Activated CD8-positive, alpha-beta memory T cell treated with anti-CD3 and anti-CD28 coated beads, Interleukin-2, amount 10 ng/mL, durations not matched to agents 7 days and 5 days (primary cell): ENCODE measurements at places on chromosomes 3 and 15. TPM values are rescaled to one million over a fixed set of nuclear protein-coding genes. Genes with fewer than 3 reads are reported as not detected.

DNA sequence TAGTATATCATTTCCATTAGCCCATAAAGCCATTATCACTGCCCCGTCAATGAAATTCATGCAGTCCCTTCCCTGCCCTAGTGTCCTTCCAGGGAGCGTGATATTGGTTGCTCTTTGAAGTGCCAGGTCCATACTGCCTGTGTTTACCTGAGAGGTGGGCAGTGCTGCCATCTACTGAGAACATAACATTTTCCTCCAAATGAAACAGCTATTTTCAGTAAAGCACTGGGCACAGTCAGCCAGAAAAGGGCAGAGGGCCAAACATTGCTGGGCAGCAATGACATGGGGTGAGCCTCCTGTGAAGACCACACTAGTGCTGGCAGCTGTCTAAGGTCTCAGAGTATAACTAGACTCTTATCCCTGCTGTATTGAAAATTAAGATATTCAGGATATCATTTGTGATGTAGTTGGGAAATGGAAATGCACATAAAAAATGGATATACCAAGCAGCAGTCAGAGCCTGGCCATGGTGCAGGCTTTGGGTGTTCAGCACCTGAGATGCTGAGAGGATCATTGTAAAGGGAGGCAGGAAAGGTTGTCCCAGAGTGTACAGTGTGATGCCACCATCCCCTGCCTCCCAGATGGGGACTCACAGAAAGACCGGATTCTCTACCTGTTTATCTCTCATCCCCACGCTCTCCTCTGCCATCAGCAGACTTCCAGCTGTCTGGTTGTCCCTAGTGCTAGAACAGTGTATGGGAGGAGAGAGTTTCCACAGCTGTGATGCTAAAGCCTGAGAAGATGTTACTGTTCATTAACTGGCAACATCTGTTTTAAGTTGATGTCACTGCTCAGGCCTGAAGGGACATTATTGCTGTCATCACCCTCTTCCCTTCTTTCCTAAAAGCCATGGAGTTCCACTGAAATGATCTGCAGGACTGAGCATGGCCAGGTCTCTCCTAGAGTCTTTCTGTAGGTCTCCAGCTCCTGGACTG lies 108.8 kb downstream of the ARNT2 start:
- no peak for DNase-seq
- H3K4me1 ChIP-seq: no peaks in the 10 kb centered on the region
- no peaks in the 10 kb centered on the region for H3K36me3 ChIP-seq
- H3K27ac ChIP-seq: no peak overlapping the region

Gene PLXND1
- total RNA-seq: 3.0 TPM

DNA sequence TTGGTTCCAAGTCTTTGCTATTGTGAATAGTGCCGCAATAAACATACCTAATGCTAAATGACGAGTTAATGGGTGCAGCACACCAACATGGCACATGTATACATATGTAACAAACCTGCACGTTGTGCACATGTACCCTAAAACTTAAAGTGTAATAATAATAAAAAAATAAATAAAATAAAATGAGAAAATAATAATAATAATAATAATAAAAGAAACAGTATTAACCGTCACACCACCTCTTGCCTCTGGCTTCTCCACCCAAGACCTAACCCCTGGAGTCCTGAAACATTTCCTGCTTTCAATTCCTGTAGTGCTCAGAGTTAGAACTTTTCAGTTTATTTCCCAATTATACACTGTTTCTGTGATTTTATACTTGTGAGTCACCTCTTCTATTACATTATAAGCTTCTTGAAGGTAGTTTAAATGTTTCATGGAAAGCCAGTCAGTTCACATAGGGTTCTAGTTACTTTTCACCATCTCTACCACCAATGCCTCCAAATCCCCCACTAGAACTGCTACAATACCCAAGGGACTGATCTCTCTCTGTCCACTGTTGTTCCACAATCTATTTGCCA lies 18.4 kb upstream of the GHSR start:
- DNase-seq: no peak
- no peak overlapping the region for H3K4me3 ChIP-seq
- H3K27ac ChIP-seq: no peak overlapping the region
- H3K27me3 ChIP-seq: peaks cover 29% of the 10 kb centered on the region

DNA sequence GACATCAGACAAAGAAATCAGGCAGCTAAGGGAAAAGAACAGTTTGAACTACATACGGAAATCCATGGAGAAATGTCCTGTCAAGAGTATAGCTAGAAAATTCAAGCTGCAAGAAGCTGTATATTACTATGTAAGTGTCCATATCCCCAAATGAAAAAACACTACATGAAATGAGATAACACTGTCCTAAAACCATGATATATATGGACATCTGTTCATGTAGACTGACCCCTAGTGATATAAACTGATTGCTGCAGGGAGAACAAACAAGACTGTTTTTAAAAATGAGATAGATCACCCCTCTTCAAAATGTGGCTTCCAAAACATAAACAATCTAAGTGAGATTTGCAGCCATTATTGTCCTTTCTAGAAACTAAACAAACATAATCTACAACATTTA lies 985.6 kb downstream of the EPHA3 start:
- H3K4me1 ChIP-seq: no peaks in the 10 kb centered on the region
- H3K36me3 ChIP-seq: no peaks in the 10 kb centered on the region
- no peaks in the 10 kb centered on the region for H3K27me3 ChIP-seq
- H3K4me3 ChIP-seq: no peak overlapping the region
- H3K27ac ChIP-seq: no peak overlapping the region

DNA sequence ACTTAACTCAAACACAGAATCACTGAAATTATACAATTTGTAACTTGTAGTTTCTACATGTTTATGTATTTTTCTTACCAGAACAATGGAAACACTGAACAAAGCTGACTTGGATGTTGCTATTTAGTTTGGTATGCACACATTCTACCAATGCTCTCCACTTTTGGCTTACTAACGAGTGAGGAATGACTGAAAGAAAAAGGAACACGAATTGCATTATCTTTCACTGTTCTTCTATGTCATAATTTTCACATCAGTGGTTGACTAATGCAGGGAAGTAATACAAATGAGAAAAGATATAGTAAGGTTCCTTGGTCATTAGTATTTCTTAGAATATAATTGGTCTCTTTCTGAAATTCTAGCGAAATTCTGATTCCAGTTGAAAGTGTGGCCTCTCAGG lies 9.8 kb upstream of the CNTN3 start:
- no peaks in the 10 kb centered on the region for H3K27me3 ChIP-seq
- H3K4me1 ChIP-seq: no peaks in the 10 kb centered on the region
- no peaks in the 10 kb centered on the region for H3K36me3 ChIP-seq

Gene ATP10A
- total RNA-seq: 36.7 TPM

GRCh38 chr3:15602146-15602536 lies 596 bp downstream of the BTD start:
- H3K36me3 ChIP-seq: peaks cover 36% of the 10 kb centered on the region
- no peaks in the 10 kb centered on the region for H3K27me3 ChIP-seq
- H3K4me1 ChIP-seq: peaks cover 29% of the 10 kb centered on the region

DNA sequence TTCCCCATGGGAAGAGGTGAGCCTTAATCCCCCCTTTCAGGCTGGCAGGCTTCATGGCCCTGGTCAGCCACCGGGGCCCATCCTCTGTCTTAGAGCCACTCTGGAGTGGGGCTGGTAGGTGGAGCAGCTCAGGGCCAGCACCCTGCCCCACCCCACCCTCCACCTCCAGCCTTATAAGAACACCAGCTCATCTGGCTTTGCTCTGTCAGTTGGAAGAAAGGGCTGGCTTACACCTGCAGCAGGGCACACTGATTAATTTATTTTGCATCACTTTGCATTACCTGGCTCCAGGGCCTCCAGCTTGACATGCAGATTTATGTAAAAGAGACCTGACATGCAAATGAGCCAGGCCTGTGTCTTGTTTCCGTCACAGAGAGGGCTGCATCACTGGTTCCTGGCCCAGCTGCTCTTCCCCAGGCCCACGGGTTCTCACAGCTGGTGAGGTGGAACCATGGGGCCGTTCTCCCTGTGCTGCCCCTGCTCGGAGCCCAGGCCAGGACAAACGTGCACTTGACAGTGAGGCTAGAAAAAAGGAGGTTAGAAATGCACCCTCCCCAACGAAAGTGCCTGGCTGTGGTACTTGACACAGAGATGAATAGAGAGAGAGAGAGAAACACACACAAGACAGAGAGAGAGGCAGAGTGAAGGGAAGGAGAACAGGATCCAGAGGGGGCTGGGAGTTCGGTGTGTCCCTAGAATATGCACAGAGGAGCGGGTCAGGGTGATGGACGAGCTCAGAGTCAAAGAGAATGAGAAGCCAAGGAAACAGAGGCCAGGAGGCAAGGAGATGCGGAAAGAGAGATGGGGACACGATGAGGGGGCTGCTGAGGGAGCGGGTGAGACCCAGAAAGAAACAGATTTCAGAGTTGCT lies 44.5 kb upstream of the MAGEF1 start:
- H3K4me3 ChIP-seq: no peak overlapping the region
- peaks cover 3% of the 10 kb centered on the region for H3K4me1 ChIP-seq
- no peak overlapping the region for H3K27ac ChIP-seq
- peaks cover 4% of the 10 kb centered on the region for H3K27me3 ChIP-seq

DNA sequence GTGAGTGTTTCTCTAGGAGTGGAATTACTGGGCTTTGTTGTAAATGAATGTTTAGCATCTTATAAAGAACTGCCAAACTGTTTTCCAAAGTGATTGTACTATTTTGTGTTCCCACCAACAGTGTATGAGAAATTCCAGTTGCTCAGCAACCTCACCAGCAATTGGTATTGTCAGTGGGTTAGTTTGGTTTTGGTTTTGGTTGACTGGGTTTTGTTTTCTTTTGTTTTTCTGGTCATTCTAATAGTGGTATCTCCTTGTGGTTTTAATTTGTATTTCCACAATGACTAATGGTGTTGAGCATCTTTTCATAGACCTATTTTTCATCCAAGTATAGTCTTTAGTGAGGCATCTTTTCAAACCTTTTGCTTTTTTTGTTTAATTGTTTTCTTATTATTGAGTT lies 27.1 kb downstream of the FILIP1L start:
- peaks cover 59% of the 10 kb centered on the region for H3K4me1 ChIP-seq
- peak overlapping the region; percentile 83 for H3K27ac ChIP-seq
- peaks cover 10% of the 10 kb centered on the region for H3K27me3 ChIP-seq

DNA sequence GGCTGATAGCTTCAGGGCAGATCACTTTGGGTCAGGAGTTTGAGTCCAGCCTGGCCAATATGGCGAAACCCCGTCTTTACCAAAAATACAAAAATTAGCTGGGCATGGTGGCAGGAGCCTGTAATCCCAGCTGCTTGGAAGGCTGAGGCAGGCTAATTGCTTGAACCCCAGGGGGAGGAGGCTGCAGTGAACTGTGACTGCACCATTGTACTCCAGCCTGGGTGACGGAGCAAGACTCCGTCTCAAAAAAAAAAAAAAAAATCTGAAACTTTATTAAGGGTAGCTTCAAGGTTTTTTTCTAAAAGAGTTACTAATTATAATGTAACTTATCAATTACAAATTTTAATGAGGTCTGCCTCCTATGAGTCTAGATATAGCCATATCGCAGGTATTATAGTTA lies 5.1 kb downstream of the NECTIN3 start:
- no peak overlapping the region for H3K27ac ChIP-seq
- H3K36me3 ChIP-seq: no peaks in the 10 kb centered on the region
- H3K4me1 ChIP-seq: peaks cover 34% of the 10 kb centered on the region
- no peak overlapping the region for H3K4me3 ChIP-seq
- peaks cover 3% of the 10 kb centered on the region for H3K27me3 ChIP-seq
- DNase-seq: no peak

GRCh38 chr15:85727068-85727467 lies 67.7 kb downstream of the KLHL25 start:
- peaks cover 31% of the 10 kb centered on the region for H3K4me1 ChIP-seq
- no peak for DNase-seq
- no peak overlapping the region for H3K27ac ChIP-seq
- H3K27me3 ChIP-seq: no peaks in the 10 kb centered on the region

- H3K27ac ChIP-seq: no peak overlapping the region
- no peaks in the 10 kb centered on the region for H3K4me1 ChIP-seq
- H3K36me3 ChIP-seq: no peaks in the 10 kb centered on the region
- H3K4me3 ChIP-seq: no peak overlapping the region
- peaks cover 19% of the 10 kb centered on the region for H3K27me3 ChIP-seq
These were observed 116.6 kb upstream of the TLE3 start for GRCh38 chr15:70214276-70214675.

Gene KLHL40
- total RNA-seq: not detected

GRCh38 chr3:122862381-122862780 lies 67.5 kb downstream of the SLC49A4 start:
- no peak for DNase-seq
- no peak overlapping the region for H3K4me3 ChIP-seq
- no peaks in the 10 kb centered on the region for H3K4me1 ChIP-seq
- no peaks in the 10 kb centered on the region for H3K27me3 ChIP-seq
- no peak overlapping the region for H3K27ac ChIP-seq

Gene MUC13
- total RNA-seq: not detected

GRCh38 chr3:35224565-35225295 lies 414.6 kb upstream of the ARPP21 start:
- H3K4me3 ChIP-seq: no peak overlapping the region
- no peaks in the 10 kb centered on the region for H3K4me1 ChIP-seq
- no peak for DNase-seq
- H3K36me3 ChIP-seq: no peaks in the 10 kb centered on the region
- H3K27me3 ChIP-seq: no peaks in the 10 kb centered on the region

DNA sequence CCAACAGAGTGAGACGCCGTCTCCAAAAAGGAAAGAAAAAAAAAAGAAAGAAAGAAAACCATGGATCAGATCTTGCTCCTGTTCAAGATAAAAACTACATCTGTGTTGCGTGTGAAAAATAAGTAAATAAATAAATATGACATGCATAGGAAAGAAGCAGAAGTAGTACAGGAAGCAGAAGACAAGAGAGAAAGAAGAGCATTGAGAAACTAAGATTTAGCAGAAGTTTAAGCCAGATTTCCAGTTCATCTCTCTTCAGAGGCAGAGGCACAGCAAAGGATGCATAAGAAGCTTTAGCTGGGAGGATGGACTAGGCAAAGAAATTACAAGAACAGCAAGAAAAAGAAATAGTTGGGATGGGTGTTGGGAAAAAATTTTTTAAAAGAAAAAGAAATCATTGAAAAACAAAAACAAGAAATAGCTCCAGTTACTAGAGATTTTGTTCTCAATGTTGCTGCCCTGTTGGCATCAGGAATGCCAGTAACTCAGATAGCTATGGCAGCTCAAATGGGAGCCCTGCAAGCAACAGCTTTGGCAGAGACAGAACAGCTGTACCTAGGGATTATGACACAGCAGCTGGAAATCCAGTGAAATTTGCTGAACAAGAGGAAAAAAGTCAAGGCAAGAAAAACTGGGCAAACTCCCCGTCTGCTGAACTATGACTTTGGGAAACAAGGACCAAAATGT lies 17.3 kb downstream of the AP3S2 start:
- H3K4me3 ChIP-seq: no peak overlapping the region
- no peak overlapping the region for H3K27ac ChIP-seq
- no peaks in the 10 kb centered on the region for H3K27me3 ChIP-seq
- peaks cover 3% of the 10 kb centered on the region for H3K4me1 ChIP-seq
- no peak for DNase-seq

Gene SEMA3B
- total RNA-seq: 0.70 TPM

Gene CTXN2
- total RNA-seq: not detected

GRCh38 chr3:106534206-106534605 lies 665.4 kb upstream of the CBLB start:
- H3K27ac ChIP-seq: peak overlapping the region; percentile 81
- peak; percentile 79 for DNase-seq
- H3K4me1 ChIP-seq: peaks cover 24% of the 10 kb centered on the region

Gene VIPR1
- total RNA-seq: 1.9 TPM

Gene ATP8B4
- 98.3 TPM for total RNA-seq

Gene GHSR
- total RNA-seq: not detected

Gene MYLK
- 0.96 TPM for total RNA-seq

Gene CYP8B1
- total RNA-seq: not detected
